Kasumi-1 (cell line): ENCODE measurements at places on chromosomes 4 and X.

DNA sequence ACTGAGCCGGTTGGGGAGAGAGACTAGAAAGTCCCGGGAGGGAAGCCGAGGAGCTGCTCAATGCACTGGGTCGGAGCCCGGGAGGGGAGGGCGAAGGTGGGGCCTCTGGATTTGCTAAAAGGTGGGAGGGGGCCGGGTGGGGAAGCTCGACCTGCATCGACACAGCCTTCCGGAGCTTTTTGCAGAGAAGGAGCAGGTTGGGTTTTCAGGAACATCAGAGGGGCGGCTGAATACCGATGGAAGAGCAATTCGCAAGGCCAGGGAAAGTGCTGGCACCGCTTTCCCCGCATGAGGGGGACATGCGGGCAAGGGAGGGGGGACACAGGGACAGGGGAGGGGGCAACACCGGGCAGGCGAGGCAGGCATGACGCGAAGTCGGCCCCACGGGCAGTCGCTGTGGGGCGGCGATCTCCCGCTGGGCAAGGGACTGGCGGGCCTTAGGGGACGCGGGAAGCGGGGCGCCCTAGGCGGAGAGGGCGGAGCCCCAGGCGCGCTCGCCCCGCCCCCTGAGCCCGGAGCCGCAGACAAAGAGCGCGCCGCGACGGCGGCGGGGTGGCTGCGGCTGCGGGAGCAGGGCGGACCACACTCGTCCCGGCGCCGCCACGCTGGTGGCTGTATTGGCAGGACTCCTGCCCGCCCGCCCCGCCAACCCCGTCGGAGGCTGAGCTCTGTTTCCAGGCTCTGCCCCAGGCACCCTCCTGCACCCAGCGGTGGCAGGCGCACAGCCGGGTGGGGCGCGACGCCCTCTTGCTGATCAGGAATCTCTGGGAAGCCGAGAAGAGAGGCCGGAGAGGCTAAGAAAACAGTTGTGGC lies 11.6 kb downstream of the PDZD4 start:
- peak; percentile 7 for DNase-seq

GRCh38 chr4:66691101-66691500 lies 854.2 kb downstream of the CENPC start:
- no peak for DNase-seq

DNA sequence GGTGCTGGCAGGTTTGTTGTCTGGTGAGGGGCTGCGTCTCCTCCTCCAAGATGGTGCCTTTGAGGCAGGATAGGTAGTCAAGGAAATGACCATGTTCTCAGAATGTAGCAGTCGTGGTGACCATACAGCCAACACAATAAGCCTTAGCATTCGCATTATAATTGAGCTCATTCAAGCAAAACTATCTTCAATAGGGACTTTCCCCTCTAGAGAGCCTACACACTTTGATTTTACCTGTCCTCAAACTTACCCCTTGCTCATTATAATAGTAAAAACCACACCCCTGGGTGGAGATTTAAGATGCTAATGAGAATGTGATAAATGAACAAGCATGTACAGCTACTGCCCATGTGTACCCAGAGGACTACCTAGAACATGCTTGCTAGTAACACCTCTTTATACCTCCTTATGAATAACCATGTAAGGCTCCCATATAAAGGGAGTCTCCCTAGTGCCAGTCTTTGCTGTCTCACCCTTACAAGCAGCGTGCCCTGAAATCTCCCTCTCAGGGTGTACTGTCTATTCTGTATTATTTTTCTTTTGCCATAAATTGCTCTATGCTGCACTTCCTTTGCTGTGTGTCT lies 48.2 kb downstream of the FGFBP1 start:
- no peak for DNase-seq

DNA sequence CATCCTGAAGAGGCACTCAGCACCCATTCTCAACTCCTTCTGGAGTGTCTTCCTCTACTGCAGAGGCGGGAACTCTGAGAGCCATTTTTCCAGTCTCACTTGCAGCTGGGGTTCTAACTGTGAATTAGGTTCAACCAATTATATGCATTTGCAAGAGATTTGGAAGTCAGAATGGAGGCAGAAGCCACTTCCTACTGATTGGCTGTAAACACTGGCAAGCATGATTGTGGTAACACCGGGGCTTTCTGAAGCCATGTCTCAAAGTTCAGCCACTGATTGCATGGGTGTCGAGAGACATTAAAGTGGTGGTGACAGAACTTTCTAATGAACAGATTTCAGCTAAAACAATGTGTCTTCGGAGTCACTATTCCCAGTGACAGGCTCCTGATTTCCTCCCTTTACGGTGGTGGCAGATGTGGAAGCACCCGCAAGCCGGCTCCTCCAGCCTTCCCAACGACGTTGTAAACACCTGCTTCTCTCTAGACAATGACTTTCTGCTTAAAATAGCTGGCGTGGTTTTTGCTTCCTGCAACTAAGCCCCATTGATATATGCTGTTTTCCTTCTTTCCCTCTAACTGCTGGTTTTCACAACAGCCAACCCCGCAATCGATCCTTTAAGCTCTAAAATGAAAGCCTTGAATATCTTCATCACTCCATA lies 92.0 kb downstream of the IRF2 start:
- peak; percentile 34 for DNase-seq

DNA sequence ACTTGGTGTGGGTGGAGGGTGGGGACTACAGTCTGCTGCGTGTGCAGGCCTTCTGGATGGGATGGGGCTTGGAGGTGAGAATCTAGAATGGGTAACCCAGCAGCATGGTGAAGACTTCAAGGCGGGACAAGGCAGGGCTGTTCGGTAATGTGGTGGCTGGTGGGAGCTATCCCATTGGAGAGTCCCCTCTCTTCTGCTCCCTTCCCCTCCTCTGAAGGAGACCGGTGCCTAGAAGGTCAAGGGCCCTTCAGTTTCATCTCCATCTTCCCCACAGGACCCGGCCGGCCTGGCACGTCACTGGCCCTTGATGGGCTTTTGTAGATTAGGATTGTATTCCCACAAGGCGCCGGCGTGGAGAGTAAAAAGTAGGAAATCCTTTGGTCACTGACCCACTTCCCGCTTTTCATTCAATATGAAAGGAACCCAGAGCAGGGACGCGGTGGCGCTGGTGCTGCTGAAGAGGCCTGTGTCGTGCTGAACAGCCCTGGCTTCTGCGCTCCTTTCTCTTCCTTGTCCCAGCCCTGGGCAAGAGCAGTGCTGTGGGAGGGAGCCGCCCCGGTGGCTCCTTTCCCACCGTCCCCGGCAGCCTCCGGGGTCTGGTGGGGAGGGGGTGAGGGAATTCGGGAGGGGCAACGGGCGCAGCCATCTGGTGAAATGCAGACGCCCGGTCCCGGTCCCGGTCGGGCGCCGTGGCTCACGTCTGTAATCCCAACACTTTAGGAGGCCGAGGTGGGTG lies 7.3 kb upstream of the HMGB3 start:
- DNase-seq, result no peak

- DNase-seq, result no peak
These were observed 1881.7 kb downstream of the PCDH7 start for GRCh38 chr4:32601848-32602247.

DNA sequence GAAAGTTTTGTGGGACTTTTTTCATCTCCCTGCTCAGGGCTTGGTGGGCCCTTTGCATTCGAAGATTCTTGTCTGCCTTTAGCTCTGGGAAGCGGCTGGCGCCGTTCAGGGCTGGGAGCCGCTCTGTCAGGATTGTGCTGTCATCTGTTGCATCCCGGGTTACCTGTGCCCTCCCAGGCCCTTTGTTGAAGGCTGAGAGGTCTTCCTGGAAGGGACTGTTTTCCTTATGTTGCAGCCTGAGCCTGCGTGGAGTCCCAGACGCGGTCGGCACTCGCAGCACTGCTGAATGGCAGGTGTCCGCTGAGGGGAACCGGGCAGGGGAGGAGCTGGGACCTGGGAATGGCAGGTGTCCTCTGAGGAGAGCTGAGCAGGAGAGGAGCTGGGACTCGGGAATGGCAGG lies 15.9 kb downstream of the RGS12 start:
- DNase-seq, result no peak

GRCh38 chr4:174365018-174365587 lies 81.4 kb downstream of the CEP44 start:
- peak; percentile 55 for DNase-seq

DNA sequence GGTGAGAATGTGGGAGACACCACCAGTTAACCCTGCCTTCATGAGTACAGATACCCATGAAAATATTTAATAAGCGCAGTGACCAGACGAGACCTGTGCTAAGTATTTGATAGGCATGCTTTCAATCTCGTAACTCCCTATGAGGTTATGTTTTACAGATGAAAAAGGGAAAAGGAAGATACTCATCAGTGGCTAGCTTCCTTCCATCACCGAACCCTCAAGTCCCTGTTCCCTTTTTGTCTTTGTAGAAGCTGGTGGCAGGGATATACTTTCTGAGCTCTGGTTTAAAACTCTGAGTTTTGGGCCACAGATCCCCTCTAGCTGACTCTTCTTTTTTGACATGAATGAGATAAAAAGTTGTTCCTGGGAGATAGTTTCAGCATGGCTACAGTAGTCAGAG lies 26.3 kb downstream of the AFF1 start:
- DNase-seq, result peak; percentile 81

DNA sequence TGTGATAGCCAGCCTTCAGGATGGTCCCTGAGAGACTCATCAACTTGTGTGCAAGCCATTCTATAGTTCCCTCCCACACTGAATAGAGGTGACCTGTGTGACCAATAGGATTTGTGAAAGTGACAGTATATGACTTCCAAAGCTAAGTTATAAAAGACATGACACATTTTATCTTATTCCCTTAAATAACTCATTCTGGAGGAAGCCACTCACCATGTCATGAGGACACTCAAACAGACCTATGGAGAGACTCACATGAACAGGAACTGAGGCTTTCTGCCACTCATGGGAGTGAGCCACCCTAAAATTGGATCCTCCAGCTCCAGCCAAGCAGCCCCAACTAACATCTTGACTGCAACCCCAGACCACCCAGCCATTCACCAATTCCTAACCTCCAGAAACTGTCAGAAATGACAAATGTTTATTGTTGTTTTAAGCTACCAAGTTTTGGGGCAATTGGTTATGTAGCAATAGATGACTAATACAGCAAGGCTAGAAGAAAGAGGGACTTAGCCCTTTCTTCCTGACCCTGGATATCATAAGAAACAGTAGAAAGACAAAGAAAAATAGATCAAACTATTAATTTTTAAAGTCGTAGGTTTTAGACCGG lies 9.0 kb upstream of the CHIC2 start:
- no peak for DNase-seq
